ENCODE measurements at places on chromosomes 4 and X. TPM values are rescaled to one million over a fixed set of nuclear protein-coding genes. Genes with fewer than 3 reads are reported as not detected.
A peak's percentile ranks its signal among the peaks of the same experiment; 100 is the strongest.

DNA sequence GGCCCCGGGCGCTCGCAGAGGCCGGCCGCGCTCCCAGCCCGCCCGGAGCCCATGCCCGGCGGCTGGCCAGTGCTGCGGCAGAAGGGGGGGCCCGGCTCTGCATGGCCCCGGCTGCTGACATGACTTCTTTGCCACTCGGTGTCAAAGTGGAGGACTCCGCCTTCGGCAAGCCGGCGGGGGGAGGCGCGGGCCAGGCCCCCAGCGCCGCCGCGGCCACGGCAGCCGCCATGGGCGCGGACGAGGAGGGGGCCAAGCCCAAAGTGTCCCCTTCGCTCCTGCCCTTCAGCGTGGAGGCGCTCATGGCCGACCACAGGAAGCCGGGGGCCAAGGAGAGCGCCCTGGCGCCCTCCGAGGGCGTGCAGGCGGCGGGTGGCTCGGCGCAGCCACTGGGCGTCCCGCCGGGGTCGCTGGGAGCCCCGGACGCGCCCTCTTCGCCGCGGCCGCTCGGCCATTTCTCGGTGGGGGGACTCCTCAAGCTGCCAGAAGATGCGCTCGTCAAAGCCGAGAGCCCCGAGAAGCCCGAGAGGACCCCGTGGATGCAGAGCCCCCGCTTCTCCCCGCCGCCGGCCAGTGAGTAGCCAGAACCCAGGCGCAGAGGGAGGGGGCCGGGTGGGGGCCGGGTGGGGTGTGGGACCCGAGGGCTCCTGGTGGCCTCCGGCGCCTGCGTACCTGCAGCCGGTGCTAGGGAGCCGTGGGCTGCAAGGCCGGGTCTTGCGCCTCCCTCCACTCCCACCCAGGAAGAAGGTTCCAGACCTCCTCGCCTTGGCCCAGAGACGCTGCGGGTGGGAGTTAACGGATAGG is 534 bp downstream of the MSX1 start:
- DNase-seq: no peak

DNA sequence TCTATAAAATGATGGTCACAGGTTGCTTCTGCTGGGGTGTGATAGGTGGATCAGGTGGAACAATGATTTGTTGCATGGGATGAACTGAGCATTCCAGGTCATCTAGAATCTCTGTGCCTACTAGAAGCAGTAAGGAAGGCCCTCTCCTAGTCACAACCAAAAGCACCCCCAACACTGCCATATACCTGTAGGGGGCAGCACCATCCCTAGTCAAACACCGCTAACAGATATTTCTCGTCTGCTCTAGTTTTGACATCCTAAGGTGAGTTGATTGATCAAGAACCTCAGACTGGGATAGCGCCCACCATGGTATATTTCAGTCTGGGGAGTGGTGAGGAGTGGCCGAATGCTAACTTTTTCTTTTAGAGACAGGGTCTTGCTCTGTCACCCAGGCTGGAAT is 160.2 kb downstream of the NHS start:
- no peak for DNase-seq

DNA sequence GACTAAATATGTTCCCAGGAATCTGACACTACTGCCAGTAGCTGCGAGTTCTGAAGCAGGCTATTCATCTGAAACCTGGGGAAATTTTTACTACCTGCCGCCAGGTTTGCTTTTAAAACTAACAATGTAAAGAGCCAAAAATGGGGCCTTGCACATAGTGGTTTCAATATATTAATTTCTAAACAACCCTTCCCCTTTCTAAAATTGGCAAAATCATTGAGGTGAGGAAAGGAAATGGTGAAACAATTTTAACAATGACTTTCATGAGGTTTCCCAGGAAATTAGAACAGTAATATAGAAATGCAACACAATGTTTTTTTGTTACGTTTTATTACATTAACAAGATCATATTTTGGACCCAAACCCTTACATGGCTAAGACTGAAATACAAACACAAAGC is 21.3 kb downstream of the FANCB start:
- no peak for DNase-seq

The ALB gene
- polyA plus RNA-seq: not detected

The XK gene
- polyA plus RNA-seq: 4.8 TPM

DNA sequence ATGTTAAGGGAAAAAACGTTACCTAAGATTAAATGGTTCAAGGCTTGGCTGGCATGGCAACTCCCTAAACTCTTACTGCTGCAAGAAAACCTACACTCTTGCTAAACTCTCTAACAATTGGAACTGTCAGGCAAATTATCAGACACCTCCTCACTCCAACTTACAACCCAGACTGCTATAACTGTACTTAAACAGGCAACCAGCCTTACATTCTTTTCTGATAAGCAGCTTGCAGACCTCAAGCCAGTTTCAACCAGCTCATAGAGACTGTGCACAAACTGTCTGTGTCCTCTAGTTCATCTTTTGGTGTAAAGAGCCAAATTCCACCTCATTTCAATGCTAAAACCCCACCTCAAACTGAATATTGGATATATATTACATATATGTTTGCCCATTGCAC is 504.9 kb downstream of the UBE2NL start:
- no peak for DNase-seq

- DNase-seq: no peak
Observed at GRCh38 chr4:182207830-182208396, 35.3 kb upstream of the TENM3 start.

The ZNF711 gene
- 0.30 TPM for polyA plus RNA-seq

DNA sequence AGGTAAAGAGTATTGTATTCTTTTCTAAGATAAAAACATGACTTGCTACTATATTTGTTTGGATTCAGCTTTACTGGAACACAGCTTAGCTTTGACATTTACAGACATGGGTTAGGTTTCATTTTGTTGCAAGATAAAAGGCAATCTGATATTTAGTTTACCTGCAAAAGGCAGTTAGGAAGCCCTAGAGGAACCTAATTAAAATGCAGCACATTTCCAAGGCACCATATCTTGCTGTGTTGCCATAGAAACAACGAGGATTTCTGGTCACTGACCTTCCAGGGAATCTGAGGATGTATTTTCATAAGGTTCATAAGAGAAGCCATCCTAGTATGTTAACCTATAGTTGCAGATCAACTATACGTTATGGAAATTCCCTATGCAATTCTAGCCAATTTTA is 116.0 kb downstream of the SNCA start:
- DNase-seq: no peak

- DNase-seq: no peak
Observed at GRCh38 chr4:15148199-15148598, 145.9 kb downstream of the CPEB2 start.

GRCh38 chrX:68895341-68895755 is 66.5 kb downstream of the EFNB1 start:
- DNase-seq: peak; percentile 69

DNA sequence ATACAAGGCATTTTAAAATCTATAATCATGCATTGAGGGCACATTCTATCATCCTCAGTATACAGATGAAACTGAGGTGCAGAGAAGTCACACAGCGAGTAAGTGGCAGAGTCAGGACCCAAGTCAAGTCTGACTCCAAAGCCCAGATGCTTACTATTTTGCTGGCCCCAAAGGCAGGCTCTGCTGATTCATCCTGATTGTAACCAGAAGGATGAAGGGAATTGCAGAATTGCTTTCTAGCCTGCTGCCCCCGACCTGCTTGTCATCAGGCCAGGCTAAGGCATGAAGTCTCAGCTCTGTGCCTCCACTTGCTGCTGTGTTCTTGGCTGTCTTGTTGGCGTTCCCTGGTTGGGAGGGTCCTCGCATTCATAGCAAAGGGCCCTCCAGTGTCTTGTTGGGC is 62.7 kb downstream of the SLC9A6 start:
- no peak for DNase-seq

The GPR143 gene
- 0.03 TPM for polyA plus RNA-seq

The NPY1R gene
- 0.29 TPM for polyA plus RNA-seq

The LRAT gene
- polyA plus RNA-seq: 0.01 TPM

The LEF1 gene
- polyA plus RNA-seq: 0.44 TPM

- no peak for DNase-seq
Observed at GRCh38 chr4:54487491-54487890, 170.3 kb upstream of the KIT start.

- peak; percentile 15 for DNase-seq
Observed at GRCh38 chr4:182231496-182231895, 11.7 kb upstream of the TENM3 start.
